ENCODE measurements at places on chromosomes 5 and 9. TPM values are rescaled to one million over a fixed set of nuclear protein-coding genes. Genes with fewer than 3 reads are reported as not detected.

ECM2 gene
- not detected for total RNA-seq

DMRTA1 gene
- 2.1 TPM for total RNA-seq

IFNE gene
- total RNA-seq, result 1.4 TPM

LVRN gene
- total RNA-seq, result 0.28 TPM

TSLP gene
- not detected for total RNA-seq

TEX10 gene
- total RNA-seq, result 21.2 TPM

SHC3 gene
- 2.0 TPM for total RNA-seq

ANKRD31 gene
- total RNA-seq, result not detected

HAVCR2 gene
- 0.42 TPM for total RNA-seq

PCDHGA11 gene
- total RNA-seq, result 10.3 TPM

PLEKHG4B gene
- not detected for total RNA-seq

LECT2 gene
- total RNA-seq, result not detected

PCDHGA12 gene
- 9.9 TPM for total RNA-seq

CYLC2 gene
- total RNA-seq, result not detected

GABRA1 gene
- total RNA-seq, result not detected

ZNF484 gene
- total RNA-seq, result 6.7 TPM

SLC6A19 gene
- total RNA-seq, result not detected

CDC14B gene
- total RNA-seq, result 0.74 TPM

COL15A1 gene
- not detected for total RNA-seq

GRAMD2B gene
- total RNA-seq, result 5.5 TPM

CCDC171 gene
- 1.6 TPM for total RNA-seq

All from endothelial cell of umbilical vein (primary cell).